ENCODE measurements at places on chromosomes 11 and 22.
A peak's percentile ranks its signal among the peaks of the same experiment; 100 is the strongest.

GRCh38 chr11:60769273-60769672 lies 12.6 kb downstream of the MS4A15 start:
- DNase-seq: no peak

DNA sequence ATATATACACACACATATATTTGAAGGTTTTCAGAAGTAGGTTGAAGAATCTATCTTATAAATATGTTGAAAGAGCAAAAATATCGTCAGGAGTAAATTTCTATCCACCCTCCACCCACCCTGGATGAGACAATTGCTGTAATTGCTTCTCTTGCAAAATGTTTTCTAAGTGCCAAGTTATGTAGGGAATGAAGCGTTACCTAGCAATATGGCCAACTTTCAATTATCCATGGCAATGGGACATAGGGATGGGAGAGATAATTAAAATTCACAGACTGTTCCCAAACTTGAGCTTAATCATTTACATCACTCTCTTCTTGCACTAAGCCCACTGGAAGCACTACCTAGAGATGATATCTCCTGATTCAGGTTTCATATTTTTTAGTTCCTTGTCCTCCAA lies 806.2 kb upstream of the RAG2 start:
- DNase-seq: no peak

DNA sequence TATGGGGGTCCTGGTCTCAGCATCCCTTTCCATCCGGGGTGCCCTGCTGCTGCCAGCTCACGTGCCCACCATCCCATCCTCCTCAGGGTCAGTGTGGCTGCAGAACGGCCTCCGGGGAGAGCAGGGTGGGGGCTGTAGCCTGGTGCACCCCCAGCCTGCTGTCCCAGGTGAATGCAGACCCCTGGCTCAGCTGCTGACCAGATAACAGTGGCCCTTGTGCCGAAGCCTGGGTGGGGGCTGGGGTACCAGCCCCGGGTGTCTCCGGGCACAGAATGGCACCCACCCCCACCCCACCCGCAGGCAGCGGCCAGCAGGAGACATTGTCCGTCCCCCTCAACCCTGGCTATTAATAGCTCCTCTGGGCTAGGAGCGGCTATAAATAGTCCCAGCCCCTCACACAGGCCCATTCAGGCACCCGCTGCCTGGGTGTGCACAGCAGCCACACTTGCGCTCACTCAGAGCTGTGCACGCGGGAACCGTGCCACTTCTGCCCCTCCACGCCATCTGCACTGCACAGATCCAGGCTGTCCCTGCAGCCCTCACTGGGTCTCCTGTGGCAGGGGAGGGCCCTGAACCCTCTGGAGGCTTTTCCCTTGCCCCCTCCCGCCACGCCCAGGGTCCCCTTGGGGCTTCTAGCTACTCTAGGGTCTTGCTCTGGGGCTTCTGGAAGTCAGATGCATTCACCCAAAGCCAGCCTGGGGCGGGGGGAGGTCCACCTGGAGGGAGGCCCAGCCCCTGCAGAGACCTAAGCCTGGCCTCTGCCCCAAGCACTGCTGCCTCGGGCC lies 18.7 kb downstream of the CRELD2 start:
- no peak for DNase-seq

GRCh38 chr22:37822079-37822833 lies 926 bp upstream of the GALR3 start:
- DNase-seq: no peak

DNA sequence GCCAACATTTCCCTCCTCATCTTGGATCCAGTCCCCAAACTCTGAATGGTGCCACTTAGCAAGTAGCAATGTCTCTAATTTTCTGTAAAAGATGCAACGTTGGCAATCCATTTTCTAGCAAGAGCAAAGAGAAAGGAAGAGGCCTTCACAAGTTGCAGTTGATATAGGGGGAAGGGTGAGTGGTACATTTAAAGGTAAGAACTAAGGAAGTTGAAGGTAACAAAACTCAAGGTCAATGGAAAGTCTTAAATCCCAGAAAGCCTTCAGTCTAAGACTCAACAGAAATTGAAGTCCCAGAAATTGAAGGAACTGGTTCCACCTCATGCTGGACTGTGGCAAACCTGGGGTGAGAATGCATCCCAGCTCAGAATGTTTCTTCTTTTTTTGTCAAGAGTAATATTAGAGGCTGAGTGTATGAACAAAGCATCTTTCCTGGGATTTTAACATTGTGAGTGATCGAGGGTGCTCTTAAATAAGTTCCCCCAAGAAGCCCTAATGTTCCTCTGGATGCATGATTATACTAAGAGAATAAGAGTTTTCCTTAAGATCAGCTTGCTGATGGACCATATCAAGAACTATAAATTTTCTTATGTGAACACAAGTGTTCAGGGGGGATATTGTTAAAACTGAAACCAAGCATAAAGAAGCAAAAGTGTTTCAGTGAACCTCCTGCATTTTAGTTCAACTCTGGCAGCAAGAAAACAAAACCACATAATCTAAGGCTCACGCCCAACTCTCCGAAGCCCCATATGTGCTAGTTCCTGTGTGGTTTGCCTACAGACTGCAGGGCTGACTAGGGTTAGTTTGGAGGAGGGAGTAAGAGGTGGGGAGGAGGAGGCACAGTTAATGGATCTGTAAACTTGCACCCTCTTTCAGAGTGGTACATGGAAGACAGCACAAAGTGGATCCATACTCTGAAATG lies at the start of gene GRAP2:
GRAP2 (plus strand) TSS at position 779 of the 922 bp plus-strand sequence. CDS start 46,023 bp downstream, outside the sequence.
- no peak for DNase-seq

DNA sequence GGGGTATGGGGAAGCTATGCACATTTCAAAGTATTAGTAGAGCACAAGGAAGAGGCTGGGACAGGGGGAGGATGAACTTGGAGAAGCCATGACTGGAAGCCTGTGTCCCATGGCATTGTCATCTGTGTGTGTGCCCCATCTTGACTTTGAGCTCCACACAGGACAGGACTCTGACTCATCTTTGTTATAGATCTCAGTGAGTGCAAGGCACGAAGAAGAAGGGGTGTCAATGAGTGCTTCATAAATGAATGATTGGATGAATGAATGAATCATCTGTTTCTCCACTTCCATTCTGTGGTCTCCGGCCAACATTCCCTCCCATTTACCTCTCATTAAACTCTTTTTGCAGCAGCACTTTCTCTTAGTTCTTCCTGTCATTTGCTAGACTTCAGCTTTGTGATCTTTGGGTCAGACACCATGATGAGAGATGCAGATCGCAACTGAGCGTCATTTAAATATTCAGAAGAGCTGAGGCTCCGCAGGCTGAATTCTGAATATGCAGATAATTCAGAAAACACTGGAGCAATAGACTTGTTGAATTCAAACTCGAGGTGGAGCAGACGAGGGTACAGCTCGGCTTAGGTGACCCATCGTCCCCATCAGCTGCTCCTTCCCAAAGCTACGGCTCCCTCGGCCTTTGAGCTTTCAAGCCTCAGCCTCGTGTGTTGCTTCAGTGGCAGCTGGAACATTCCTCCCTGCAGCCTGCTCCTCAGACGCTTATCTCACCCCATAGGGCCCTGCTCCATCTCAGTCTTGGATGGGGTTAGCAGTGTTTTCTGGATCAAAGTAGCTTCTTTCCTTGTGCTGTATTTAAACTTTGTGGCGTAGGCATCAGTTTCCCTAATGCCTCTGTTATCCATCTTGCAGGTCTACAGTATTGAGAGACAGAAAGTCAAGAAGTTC lies 30.8 kb downstream of the APOL3 start:
- no peak for DNase-seq

- no peak for DNase-seq
Observed at GRCh38 chr11:10970926-10971325, 113.1 kb upstream of the ZBED5 start.

DNA sequence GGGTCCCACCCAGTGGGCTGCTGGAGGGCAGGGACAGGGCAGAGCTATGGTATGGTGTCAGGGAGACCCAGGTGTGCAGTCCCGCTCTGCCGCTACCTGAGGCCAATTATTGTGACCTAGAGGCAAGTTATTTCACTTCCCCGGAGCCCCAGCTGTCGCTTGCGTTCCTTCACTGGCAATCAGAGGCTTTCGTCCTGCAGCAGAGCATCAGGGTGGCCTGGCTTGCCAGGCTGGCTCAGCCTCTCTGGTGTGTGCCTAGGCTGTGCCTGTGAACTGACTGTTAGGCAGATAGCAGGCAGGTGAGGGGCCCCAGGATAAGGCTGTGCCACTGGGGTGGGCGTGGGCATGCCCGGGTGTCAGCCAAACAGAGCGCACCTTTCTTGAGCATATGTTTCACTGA lies 31.4 kb downstream of the GLB1L2 start:
- no peak for DNase-seq

- DNase-seq: peak; percentile 93
Observed at GRCh38 chr11:27910186-27910931, 197.6 kb downstream of the KIF18A start.

DNA sequence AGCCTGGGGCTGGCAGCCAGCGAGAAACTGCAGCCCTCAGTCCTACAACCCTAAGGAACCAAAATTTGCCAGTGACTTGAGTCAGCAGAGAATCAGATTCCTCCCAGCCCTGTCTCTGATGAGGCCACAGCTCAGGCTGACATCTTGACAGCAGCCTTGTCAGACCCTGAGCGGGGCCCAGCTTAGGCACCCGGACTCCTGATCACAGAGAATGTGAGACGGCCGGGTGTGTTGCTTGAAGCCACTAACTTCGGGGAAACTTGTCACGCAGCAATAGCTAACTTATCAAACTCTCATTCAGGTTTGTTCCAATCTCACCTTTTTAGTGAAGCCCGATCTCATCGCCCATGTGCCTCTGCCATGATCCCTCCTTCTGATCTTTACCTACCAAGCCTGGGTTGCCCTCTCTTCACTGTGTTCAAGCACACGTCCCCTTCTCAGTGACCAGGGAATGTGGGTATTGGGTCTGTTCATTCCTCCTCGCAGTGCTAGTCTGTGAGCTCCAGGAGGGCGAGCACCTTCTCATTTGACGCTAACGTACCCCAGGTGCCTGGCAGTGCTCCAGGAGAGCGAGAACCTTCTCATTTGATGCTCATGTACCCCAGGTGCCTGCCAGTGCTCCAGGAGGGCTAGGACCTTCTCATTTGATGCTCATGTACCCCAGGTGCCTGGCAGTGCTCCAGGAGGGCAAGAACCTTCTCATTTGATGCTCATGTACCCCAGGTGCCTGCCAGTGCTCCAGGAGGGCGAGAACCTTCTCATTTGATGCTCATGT lies 280.7 kb downstream of the BRD1 start:
- DNase-seq: no peak

- DNase-seq: no peak
Observed at GRCh38 chr22:41739576-41739975, 40.3 kb downstream of the MEI1 start.

GRCh38 chr11:27319072-27319471 lies 43.9 kb downstream of the CCDC34 start:
- peak; percentile 64 for DNase-seq

DNA sequence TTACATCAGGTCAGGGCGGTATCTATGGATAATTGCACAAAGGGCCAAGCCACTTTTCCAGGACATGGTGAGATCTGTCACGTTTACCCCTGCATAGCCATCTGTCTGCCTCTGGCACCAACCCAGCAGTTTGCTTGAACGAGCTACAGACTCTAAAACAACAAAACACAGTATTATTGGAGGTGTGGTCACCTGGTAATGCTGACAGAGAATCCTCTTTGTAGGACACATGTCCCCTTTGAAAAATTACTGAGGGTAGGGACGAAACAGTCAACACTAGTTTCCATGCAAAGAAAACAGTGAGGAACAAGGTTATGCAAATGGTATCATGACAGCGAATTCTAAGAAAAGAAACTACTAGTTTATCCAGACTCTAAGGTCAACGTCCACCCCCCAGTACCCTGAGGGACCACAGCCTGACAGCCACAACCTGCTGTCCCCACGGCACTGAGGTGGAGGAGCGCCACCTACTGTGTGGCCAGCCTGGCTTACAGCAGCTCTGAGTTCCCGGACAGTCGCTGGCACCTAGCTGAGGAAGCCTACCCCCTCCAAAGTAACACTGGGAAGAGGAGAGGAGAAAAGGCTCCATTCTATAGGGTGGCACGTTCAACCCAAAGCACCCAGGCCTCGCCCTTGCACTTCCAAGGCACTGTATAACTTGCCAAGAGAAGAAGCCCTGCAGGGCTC lies 117.4 kb upstream of the BID start:
- DNase-seq: no peak

DNA sequence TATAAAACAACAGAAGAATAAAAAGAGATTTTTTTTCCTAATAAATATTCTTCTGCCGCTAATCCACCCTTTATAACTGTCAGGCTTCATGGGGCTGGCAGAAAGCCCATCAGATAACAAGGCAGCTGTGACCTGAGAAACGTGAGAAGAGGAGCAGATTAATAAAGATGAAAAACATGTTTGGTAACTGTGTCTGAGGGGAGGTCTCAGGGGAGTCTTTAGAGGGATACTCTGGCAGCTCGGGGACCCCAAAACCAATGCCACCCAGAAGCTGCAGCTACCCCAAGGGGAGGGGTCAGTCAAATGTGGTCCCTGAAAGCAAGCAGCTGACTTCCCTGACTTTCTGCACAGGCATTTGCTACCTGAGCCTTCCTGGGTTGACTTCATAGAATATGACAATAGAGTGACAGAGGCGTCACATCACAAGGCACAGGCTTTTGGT lies 48.4 kb upstream of the POU2AF1 start:
- peak; percentile 8 for DNase-seq

DNA sequence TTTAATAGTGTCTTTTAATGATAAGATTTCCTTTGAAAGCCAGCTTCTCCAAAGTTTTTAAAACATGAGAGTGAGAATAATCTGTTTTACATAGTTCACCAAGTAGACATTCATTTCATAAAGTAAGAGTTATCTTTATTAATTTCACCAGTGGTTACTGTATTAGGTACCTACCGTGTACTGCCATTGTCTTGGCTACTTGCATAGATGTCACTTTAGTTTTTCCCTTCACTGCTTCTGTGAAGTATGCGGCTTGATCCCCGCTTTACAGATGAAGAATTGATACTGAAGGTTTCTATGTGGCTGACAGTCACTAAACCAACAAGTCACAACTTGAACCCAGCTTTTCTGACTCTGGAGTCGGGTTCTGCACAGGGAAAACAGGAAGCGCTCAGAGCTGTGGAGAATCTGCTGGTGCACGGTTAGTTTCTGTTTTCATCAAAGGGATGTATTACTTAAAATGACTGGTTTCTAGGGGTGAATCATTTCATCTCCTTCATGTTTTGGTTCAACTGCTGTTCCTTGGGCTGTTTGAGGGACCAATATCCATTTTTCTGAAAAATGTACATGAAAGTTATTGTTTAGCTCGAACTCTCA lies 39.3 kb upstream of the MYO18B start:
- no peak for DNase-seq

DNA sequence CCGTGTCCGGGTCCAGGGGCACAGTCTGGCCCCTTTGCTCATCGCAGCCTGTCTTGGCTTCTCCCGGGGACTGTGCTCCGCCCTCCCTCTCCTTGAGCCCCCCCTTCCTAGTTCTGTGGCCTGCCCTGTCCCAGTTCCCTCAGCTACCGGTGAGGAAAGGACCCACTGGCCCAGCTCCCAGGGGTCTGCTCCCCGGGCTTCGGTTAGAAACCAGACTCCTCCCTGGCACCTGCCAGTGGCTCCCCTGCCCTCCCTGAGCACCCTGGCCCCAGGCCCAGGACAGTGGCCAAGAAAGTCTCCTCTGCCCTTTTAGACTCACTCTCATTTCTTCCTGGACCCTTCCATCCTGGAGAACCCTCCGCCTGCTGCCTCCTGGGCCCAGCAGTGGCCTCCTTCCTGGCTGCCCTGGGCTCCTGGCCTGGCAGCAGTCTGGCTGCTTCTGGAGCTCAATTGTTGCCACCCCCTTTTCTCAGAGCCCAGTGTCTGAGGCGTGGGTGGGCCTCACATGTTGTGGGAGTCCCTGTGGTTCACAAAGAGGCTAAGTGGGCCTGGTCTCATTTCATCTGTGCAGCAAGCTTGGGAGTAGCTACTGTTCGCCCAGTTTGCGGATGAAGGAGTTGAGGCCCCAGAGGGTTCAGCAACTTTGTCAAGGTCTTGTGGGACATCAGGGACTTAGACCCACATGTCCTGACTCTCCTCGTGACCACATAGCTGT lies 12.6 kb downstream of the PRDM11 start:
- DNase-seq: no peak

GRCh38 chr11:24637520-24637919 lies 140.7 kb downstream of the LUZP2 start:
- DNase-seq: no peak
